ENCODE measurements at places on chromosomes 1 and 21. TPM values are rescaled to one million over a fixed set of nuclear protein-coding genes. Genes with fewer than 3 reads are reported as not detected.
A peak's percentile ranks its signal among the peaks of the same experiment; 100 is the strongest.

DNA sequence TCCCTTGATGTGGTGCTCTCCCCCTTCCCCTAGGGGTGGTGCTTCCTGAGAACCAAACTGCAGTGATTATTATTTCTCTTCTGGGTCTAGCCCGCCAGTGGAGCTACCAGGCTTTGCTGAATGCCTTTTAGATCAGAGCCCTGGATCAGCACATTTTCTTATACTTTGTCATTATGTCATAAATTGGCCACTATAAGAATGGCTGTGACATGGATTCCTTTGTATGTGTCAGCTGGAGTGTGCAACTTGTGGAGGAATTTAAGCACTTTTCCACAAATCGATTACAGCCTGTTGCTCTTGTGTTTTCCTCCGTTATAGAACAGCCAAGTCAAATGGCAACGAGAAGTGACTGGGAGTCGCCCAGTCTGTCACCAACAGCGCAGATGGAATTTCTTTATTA, 273.3 kb downstream of the DUSP10 start:
- H3K36me3 ChIP-seq, result no peaks in the 10 kb centered on the region
- no peak overlapping the region for H3K27ac ChIP-seq
- no peak for DNase-seq
- no peak overlapping the region for H3K4me3 ChIP-seq
- H3K27me3 ChIP-seq, result no peaks in the 10 kb centered on the region
- no peaks in the 10 kb centered on the region for H3K4me1 ChIP-seq

- DNase-seq, result no peak
- H3K36me3 ChIP-seq, result no peaks in the 10 kb centered on the region
- H3K27ac ChIP-seq, result no peak overlapping the region
- no peaks in the 10 kb centered on the region for H3K4me1 ChIP-seq
- no peak overlapping the region for H3K4me3 ChIP-seq
Observed at GRCh38 chr1:198373376-198373775, 167.1 kb downstream of the ATP6V1G3 start.

DNA sequence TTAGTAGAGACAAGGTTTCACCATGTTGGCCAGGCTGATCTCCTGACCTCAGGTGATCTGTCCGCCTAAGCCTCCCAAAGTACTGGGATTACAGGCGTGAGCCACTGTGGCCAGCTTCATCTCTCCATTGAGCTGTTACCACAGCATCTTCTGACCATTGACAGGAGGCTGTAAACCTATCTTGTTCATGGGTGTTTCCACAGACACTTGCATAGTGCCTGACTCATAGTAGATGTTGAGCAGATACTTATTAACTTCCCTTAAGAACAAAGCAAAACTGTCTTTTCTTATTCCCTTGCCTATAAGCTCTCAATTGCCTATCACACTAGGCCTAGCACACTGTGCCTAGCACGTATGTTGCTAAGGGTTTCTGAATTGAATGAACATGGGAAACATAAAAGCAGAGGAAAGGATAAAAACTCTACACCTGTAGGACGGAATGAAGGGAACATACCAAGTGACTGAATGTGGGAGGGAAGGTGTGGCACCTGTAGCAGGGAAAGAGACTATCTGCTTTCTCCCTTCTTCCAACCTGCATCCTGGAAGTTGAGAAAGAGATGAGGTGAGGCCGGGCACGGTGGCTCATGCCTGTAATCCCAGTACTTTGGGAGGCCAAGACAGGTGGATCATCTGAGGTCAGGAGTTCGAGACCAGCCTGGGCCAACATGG, 1.2 kb upstream of the C1orf54 start:
- peaks cover 24% of the 10 kb centered on the region for H3K4me1 ChIP-seq
- no peak for DNase-seq
- H3K27ac ChIP-seq, result no peak overlapping the region
- no peaks in the 10 kb centered on the region for H3K27me3 ChIP-seq

GRCh38 chr1:192698731-192699130, 62.8 kb downstream of the RGS13 start:
- DNase-seq, result peak; percentile 72
- no peak overlapping the region for H3K4me3 ChIP-seq

- peak; percentile 96 for DNase-seq
- H3K27ac ChIP-seq, result peak overlapping the region; percentile 52
- H3K36me3 ChIP-seq, result no peaks in the 10 kb centered on the region
- H3K4me3 ChIP-seq, result peak overlapping the region; percentile 35
- peaks cover 66% of the 10 kb centered on the region for H3K4me1 ChIP-seq
Observed at GRCh38 chr1:15139654-15140350, 13.7 kb upstream of the TMEM51 start.

GRCh38 chr21:46061518-46061917, 36.4 kb upstream of the COL6A2 start:
- H3K27ac ChIP-seq, result no peak overlapping the region
- DNase-seq, result no peak
- H3K27me3 ChIP-seq, result peaks cover 4% of the 10 kb centered on the region
- no peak overlapping the region for H3K4me3 ChIP-seq
- no peaks in the 10 kb centered on the region for H3K36me3 ChIP-seq

DNA sequence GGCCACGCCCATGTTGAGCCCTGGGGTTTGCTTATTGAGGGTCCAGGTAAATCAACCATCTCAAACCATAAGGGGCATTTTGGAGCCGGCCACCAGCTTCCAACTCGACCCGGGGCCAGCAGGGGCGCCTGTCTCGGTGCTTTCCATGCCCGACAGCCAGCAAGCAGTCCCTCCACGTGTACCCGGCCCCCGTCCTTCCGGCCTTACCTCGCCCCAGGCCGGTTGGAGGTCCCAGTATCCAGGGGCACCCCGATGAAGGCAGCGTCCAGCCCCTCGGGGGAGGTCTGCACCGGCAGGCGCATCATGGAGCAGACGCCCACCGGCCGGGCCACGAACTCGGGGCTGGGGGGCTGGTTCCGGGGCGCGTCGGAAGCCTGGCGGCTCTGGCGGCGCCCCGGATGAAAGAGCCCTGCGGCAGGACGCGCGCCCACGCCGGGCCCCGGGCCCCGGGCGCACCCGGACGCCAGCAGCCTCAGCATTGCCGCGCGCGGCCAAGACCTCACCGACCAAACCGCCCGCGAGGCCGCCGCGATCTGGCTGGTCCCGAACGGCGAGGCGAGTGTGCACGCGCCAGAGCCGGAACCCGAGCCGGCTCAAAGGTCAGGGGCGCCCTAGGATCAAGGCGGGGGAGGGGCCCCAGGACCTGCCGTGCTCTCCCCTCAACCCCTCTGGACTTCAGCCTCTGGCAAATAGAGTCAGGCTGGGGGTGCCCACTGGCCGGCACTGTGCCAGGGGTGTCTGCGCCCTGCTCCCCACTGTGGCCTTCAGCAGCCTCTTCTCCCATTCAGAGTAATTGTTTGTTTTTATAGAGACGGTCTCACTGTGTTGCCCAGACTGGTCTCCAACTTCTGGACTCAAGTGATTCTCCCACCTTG, at the start of gene AGMAT:
AGMAT (minus strand) TSS at position 563 of the 875 bp plus-strand sequence; CDS start at position 479, 84 bp downstream.
- H3K4me1 ChIP-seq, result peaks cover 47% of the 10 kb centered on the region
- peak within 1 kb of the TSS; percentile 85 for H3K4me3 ChIP-seq
- H3K27ac ChIP-seq, result peak within 1 kb of the TSS; percentile 100
- peak; percentile 91 for DNase-seq
- H3K36me3 ChIP-seq, result peaks cover 10% of the 10 kb centered on the region
- H3K27me3 ChIP-seq, result no peaks in the 10 kb centered on the region

GRCh38 chr1:35864813-35865212, 18.2 kb upstream of the AGO1 start:
- H3K36me3 ChIP-seq, result no peaks in the 10 kb centered on the region
- no peaks in the 10 kb centered on the region for H3K4me1 ChIP-seq
- H3K27me3 ChIP-seq, result no peaks in the 10 kb centered on the region
- no peak overlapping the region for H3K27ac ChIP-seq
- DNase-seq, result no peak

DNA sequence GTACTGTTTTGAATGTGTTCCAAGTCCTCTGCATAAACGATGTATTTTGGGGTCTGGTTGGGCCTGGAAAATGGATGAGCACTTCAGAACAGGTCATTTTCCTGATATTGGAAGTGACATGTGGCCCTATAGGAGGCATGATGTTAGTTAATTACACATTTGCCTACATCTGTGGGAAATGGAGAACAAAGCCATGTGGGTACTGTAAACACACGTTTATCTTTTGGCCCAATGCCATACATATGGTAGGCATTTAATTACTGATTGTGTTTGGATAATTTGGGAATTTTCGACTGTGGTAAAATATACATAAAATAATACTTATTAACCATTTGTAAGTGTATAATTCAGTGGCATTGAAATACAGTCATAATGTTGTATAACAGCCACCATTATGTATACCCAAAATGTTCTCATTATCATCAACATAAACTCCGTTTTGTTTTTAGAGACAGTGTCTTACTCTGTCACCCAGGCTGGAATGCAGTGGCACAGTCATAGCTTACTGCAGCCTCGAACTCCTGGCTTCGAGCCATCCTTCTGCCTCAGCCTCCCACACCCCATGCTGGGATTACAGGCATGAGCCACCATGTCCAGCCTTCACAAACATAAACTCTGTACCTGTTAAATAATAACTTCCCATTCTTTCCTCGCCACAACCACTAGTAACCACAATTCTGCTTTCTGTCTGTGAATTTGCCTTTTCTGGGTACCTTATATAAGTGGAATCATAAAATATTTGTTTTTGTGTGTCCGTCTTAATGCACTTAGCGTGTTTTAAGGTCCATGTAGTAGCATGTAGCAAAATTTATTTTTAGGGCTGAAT, 11.9 kb upstream of the RNPEP start:
- H3K36me3 ChIP-seq, result peaks cover 4% of the 10 kb centered on the region
- H3K4me3 ChIP-seq, result no peak overlapping the region
- no peak for DNase-seq
- no peak overlapping the region for H3K27ac ChIP-seq
- no peaks in the 10 kb centered on the region for H3K4me1 ChIP-seq

- no peaks in the 10 kb centered on the region for H3K27me3 ChIP-seq
- DNase-seq, result no peak
- no peaks in the 10 kb centered on the region for H3K4me1 ChIP-seq
- no peaks in the 10 kb centered on the region for H3K36me3 ChIP-seq
- H3K4me3 ChIP-seq, result no peak overlapping the region
Observed at GRCh38 chr1:232329103-232329813, 300.7 kb downstream of the SIPA1L2 start.

DNA sequence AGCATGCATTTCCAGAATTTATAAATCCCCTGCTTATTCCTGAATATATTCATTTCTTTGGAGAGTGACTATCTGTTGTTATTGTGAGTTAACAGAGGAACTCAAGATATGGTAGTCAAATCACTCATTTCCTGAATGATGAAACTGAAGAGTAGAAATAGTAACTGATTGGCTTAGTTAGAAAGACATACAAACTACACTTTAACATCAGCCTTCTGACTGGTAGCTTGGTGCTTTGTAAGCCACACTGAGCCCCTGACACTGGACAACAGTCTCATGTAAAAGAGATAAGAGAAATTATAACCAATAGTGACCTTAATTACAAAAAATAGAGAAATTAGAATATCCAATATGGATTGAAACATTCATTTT, 4.8 kb downstream of the GBP7 start:
- DNase-seq, result no peak
- H3K27me3 ChIP-seq, result no peaks in the 10 kb centered on the region
- no peak overlapping the region for H3K4me3 ChIP-seq
- no peaks in the 10 kb centered on the region for H3K4me1 ChIP-seq
- no peaks in the 10 kb centered on the region for H3K36me3 ChIP-seq

DNA sequence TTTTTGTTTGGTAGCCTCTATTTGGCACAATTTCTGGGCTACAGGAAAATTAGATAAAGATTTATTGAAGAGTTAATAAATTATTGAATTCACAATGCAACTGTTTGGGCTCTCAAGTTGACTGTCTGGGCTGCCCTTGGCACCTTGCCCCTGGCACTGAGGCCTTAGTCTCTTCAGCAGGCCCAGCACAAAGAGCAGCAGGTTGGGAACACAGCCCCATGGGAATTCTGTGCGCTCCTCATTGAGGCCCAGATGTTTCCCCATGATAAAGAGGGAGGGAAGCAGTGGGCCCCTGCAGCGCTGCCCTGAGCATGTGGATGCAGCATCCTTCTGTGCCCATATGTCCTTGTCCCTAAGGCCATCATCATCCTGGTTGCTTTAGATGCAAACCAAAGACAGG, 2.9 kb downstream of the CRNN start:
- no peaks in the 10 kb centered on the region for H3K4me1 ChIP-seq
- H3K36me3 ChIP-seq, result no peaks in the 10 kb centered on the region
- no peak overlapping the region for H3K4me3 ChIP-seq
- no peak for DNase-seq
- no peak overlapping the region for H3K27ac ChIP-seq

- no peaks in the 10 kb centered on the region for H3K27me3 ChIP-seq
- DNase-seq, result peak; percentile 41
- no peak overlapping the region for H3K4me3 ChIP-seq
- H3K36me3 ChIP-seq, result no peaks in the 10 kb centered on the region
- H3K4me1 ChIP-seq, result peaks cover 7% of the 10 kb centered on the region
Observed at GRCh38 chr1:31977385-31978131, 36.1 kb upstream of the KHDRBS1 start.

GRCh38 chr1:85325920-85326319, 49.5 kb upstream of the BCL10 start:
- no peaks in the 10 kb centered on the region for H3K27me3 ChIP-seq
- H3K4me1 ChIP-seq, result peaks cover 60% of the 10 kb centered on the region
- peaks cover 10% of the 10 kb centered on the region for H3K36me3 ChIP-seq

GRCh38 chr1:223140611-223141405, 2.2 kb downstream of the TLR5 start:
- H3K4me3 ChIP-seq, result no peak overlapping the region
- no peaks in the 10 kb centered on the region for H3K27me3 ChIP-seq
- H3K36me3 ChIP-seq, result no peaks in the 10 kb centered on the region
- no peaks in the 10 kb centered on the region for H3K4me1 ChIP-seq
- no peak for DNase-seq
- no peak overlapping the region for H3K27ac ChIP-seq

GRCh38 chr1:10906866-10907519, 105.5 kb upstream of the TARDBP start:
- no peak overlapping the region for H3K4me3 ChIP-seq
- peaks cover 29% of the 10 kb centered on the region for H3K4me1 ChIP-seq
- no peak overlapping the region for H3K27ac ChIP-seq
- H3K27me3 ChIP-seq, result peaks cover 58% of the 10 kb centered on the region
- H3K36me3 ChIP-seq, result no peaks in the 10 kb centered on the region
- DNase-seq, result no peak

S100A2 gene
- 1.4 TPM for total RNA-seq

PTPN14 gene
- total RNA-seq, result 4.7 TPM

PGD gene
- total RNA-seq, result 210 TPM

UQCRHL gene
- 4.0 TPM for total RNA-seq

WDR77 gene
- total RNA-seq, result 93.3 TPM

ZNHIT6 gene
- 15.2 TPM for total RNA-seq

PGLYRP4 gene
- not detected for total RNA-seq

ANKRD65 gene
- total RNA-seq, result 30.1 TPM

All from HepG2 (cell line).